Vagina (tissue), 2 donors: ENCODE measurements at places on chromosomes 3 and 15.

DNA sequence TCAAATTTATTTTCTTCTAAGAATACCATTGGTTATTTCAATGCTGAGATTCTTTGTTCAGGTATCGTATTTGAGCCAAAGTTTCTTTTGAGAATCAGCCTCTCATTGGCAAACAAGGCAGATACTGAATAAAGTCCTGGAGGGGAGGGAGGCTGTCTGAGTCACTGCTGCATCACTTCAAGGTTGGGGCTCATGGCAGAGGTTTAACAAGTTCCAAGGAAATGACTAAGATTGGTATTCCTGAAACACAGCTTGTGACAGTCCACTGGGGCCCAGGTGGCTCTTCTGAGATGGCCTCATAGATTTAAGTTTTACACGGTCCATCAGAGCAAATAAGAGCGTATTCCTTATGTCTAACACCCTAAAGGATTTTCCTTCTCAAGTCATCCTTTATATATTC is 213.8 kb upstream of the STAC start:
- DNase-seq = no peak

DNA sequence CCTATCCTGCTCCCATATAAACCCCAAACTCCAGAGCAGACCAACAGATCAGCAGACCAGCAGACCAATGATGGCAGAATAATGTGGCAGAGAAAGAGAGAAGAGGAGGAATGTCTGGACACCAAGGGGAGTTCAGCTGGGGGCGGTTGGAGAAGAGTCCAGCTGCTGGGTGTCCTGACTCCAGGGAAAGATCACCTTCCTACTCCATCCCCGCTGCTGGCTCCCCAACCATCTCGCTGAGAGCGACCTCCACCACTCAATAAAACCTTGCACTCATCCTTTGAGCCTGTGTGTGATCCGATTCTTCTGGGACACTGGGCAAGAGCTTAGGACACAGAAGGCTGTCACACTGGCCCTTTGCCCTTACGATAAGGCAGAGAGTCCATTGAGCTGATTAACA is 12.8 kb upstream of the PLAAT1 start:
- no peak for DNase-seq

DNA sequence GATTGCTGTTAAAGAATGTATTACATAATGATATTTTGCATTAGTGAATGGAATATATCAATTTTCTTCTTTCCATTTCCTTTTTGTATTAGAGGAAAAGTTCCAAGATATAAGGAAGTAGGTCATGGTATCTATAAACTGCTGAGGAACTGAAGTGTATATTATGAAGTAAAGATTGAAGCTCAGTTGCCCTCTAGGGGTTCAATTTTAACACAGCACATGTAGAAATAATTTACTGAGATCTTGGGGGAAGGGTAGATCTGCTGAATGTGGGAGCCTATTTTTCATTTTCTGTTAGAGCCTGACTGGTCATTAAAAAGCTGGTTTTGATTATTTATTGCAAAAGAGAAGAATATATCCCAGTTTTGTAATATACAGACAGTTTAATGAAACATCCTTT is 45.2 kb downstream of the CMC1 start:
- no peak for DNase-seq

GRCh38 chr3:117486719-117487716 is 777.4 kb downstream of the TUSC7 start:
- DNase-seq = no peak

- no peak for DNase-seq
Measured at GRCh38 chr15:90931828-90932659, at the start of gene HDDC3. Gene HDDC3, minus strand, starts transcription at chr15:90932549. Its CDS starts 9 bp downstream, at chr15:90932540.
